NCI-H446 (cell line): ENCODE measurements at places on chromosomes 13 and 19.

DNA sequence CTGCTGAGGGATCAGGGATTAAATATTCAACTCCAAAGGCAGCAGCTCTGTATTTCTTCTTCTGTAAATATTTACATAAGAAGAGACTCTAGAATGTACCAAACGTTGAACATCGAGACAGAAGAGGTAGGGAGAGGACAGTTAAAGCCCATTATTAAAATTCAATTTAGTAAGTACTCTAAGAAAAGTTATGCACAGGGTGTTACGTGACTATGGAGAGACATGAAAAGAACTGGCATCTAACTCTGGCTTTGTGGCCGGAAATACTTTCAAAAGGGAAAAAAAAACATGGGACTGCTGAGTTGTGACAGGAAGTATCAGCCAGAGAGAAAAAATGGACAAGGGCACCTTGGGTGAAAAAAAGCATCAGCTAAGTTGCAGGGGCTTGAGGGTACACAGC, 36.7 kb downstream of the LNX2 start:
- DNase-seq, result no peak

- DNase-seq, result no peak
Observed at GRCh38 chr13:79477968-79478367, 3.0 kb upstream of the NDFIP2 start.

GRCh38 chr13:103187721-103188156, 121.5 kb upstream of the SLC10A2 start:
- DNase-seq, result no peak

GRCh38 chr13:77099415-77099814, 72.5 kb upstream of the FBXL3 start:
- DNase-seq, result no peak

GRCh38 chr13:21701460-21701859, 30.6 kb downstream of the FGF9 start:
- DNase-seq, result no peak

DNA sequence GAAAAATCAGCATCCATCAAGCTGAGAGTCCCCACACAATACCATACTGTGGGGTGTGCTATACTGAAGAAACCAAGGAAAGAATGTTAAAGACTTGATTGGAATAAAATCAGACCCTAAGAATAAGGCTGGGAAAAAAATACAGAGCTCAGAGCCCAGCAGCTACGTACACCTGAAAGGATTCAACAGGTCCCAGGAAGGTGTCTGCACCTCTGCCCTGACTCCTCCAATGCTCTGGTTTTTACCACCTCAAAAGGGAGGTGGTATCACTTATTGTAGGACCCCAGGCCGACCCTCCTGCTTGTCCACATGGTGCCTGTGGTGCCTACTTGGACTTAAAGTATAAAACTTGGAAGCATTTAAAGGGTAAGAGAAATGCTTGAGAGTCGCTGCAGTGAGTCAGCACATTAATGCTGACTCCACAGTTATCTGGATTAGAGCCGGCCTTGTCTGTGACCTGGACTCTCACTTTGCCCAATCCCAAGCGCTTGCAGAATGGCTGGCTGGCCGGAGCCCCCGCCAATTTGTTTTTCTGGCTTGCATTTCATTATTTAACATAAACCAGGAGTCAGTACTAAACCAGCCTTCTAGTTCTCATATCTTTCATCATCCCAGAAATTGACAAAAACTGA, 110.1 kb downstream of the FGF14 start:
- DNase-seq, result no peak

DNA sequence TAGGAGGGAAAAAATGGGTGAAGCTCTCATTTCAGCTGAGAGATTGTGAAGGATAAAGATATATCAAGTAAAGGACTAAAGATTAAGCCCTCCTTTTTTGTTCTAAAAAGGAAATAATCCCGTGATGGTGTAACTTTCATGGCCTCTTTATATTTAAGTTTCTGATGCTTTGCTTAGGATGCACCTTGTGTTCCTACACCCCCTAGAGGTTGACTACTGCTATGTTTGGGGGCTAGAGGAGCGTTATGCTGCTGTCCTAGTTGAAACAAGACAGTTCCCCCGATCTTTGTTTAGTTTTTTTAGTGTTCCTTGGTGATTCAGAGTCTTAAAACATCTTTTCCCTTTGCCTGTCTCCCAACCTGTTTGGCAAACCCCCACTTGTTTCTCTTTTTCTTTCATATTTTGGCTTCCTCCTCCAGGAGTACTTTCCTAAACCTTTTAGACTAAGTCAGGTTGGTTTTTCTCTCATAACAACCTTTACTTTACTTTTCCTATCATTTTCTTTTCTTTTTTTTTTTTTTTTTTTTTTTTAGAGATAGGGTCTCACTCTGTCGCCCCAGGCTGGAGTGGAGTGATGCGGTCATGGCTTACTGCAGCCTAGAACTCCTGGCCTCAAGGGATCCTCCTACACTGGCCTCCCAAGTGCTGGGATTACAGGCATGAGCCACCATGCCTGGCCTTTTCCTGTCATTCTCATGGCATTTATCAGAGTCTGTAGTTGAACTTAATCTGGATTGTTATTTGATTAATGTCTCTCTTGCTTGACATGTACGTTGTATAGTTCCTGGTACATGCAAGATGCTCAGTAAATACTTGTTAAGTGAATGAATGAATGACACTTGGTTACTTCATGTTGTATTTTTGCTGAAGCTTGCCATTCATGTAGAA, 2.8 kb downstream of the UBA2 start:
- DNase-seq, result peak; percentile 34

DNA sequence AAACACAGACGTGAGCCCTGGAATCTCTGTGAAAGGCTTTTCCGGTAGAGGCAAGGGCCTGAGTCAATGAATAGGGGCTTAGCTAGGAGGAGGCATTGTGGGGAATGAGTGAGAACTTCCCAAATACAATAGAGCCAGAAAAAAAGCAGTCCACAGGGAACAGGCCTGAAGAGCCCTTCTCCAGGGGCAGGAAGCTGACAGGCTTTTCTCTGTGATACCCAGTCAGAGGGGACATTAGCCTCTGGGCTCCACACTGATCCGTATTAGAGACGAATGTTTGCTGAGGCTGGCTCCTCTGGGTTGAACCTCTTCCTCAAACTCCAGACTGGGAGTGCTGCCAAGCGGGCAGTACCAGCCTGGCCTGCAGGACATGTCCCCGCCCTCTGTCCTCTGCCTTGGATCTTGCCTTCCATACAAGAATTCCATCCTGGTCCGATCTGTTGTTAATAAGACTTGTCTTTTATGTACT, 2.3 kb downstream of the DHRS12 start:
- no peak for DNase-seq

DNA sequence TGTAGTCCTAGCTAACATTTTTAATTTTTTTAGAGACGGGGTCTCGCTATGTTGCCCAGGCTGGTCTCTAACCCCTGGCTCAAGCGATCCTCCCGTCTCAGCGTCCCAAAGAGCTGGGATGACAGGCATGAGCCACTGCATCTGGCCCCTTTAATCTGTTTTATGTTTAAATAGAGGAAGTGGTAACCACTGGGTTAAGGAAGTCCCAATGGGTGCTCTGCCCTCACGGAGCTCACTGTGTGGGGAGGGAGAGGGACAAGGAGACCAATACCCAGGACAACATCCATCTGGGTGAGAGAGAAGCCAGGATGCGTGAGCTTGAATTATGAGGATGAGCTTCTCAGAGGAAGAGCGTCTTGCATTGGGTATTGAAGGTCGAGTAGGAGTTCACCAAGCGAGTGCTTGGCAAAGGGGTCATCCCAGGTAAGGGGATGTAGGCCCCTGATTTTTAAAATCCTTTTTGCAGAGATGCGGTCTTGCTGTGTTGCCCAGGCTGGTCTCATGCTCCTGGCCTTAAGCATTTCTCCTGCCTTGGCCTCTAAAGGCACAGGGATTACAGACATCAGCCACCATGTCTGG, 13.8 kb downstream of the YJU2 start:
- no peak for DNase-seq

DNA sequence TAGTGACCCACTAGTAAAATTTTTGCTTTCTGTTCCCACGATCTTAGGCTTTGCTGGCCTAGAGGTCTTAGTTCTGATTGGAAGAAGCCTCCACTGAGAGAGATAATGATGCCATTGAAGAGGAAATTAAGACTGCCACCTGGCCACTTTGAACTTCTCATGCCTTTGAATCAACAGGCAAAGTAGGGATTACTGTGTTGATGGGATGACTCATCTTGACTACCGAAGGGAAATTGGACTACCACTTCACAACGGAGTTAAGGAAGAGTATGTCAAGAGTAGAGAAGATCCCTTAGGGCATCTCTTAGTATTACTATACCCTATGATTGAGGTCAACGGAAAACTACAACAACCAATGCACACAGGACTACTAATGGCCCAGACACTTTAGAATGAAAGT, 12.7 kb upstream of the FREM2 start:
- no peak for DNase-seq

GRCh38 chr19:43738780-43739211, 16.0 kb downstream of the SMG9 start:
- no peak for DNase-seq

GRCh38 chr13:99700468-99700867, 199.2 kb downstream of the TM9SF2 start:
- no peak for DNase-seq

GRCh38 chr13:99977912-99978798, 3.4 kb upstream of the ZIC2 start:
- DNase-seq, result no peak

GRCh38 chr19:7182489-7182888, 111.7 kb downstream of the INSR start:
- DNase-seq, result no peak

GRCh38 chr19:4676955-4677731, 7.0 kb upstream of the MYDGF start:
- DNase-seq, result peak; percentile 43

- no peak for DNase-seq
Observed at GRCh38 chr19:50739132-50739913, 16.2 kb downstream of the CLEC11A start.

GRCh38 chr19:2049741-2050348, 1.2 kb downstream of the MKNK2 start:
- no peak for DNase-seq

GRCh38 chr13:99074693-99075092, 96.8 kb upstream of the DOCK9 start:
- no peak for DNase-seq

- no peak for DNase-seq
Observed at GRCh38 chr19:1028062-1028926, 1.9 kb downstream of the CNN2 start.

DNA sequence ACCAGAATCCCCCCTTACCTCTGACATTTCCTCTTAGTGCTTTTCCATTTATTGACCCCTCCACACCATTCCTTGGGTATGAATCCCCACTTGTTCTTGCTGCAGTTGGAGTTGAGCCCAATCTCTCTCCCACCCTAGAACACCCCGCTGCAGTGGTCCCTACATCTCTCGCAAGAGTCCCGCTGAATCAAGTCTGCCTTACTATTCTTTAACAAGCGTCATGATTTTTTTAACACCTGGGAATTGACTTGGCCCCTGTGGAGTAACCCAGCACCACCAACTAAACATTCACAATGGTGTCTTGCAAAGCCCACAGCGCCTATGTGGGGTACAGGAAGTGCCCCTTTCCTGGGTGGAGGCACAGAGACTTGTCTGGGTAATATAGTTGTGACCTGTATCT, 13.2 kb upstream of the ZNF599 start:
- DNase-seq, result no peak

- DNase-seq, result no peak
Observed at GRCh38 chr13:82698383-82698782, 1183.9 kb downstream of the SLITRK1 start.

GRCh38 chr19:18514800-18515682, 6.8 kb downstream of the ELL start:
- DNase-seq, result no peak

DNA sequence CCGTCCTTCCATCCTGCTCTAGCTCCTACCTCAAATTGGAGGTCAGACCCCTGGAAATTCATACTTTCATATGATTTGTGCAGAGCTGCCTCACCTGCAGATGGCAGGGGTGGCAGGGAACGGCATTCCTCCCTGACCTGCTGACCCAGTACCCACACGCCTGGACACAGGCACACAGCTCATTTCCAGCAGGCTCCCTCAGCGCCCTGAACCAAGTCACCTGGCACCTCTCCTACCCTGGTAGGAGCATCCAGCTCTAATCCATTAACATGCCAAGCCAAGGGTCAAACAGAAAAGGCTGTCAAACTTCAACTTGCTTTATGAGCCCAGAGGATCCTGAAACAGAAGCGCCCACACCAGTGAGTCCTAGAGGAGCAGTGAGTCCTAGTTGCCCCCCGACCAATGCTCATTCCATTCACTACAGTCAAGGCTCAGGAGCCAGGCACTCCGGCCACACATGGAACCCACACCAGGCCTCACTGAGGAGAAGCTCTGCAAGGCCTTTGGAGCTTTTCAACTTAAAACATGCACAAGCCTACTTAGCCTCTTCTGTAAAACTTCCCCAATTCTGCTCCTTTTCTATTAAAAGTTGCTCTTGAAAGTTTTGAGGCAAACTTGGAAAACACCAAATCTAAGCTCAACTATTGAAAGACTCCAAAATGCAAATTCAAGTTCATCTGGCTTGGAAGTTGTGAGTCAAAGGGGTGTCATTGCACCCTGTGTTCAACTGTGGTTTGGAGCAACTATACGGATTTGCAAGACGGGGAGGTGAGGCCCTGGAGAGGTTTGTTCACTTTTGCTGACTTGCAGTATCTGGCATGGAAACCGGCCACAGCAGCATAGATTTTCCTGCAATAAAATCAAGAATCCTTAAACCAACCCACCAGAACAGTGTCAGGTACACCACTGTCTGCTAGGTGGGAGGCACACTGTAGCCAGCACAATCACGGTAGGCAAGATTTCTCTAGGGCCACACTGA, 96.7 kb downstream of the CRYL1 start:
- no peak for DNase-seq

- peak; percentile 63 for DNase-seq
Observed at GRCh38 chr19:47509973-47510372, 4.9 kb downstream of the NAPA start.

DNA sequence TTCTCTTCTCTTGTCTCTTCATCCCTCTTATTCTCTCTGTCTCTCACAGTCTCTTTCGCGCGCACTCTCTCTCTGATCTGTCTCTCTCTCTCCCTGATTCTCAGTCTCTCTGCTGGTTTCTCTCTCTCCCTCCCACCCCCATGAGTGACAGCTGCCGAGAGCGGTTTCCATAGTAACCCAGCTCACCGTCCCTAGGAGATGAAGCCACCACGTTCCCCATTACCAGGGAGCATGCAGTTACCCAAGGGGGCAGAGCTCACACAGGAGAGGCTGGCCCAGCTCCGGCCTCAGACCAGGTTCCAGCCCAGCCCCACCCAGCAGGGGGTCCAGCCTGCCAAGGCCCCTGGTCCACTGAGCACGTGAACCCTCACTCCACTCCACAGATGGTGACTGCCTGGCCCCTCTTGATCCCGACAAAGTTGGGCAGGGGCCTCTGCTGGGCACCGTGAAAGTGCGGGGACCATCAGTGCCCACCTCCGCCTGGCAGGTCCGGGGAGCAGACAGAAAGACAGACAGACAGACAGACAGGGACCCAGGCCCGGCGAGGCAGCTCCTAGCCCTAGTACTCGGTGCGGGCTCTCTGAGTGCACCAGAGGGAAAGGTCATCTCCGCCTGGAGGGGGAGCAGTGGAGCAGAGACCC, 50.6 kb downstream of the CELF5 start:
- no peak for DNase-seq

GRCh38 chr19:41541990-41542584, 33.9 kb upstream of the CEACAM21 start:
- DNase-seq, result no peak
